ENCODE measurements at places on chromosomes 5 and 9. TPM values are rescaled to one million over a fixed set of nuclear protein-coding genes. Genes with fewer than 3 reads are reported as not detected.

Gene FBN2
- 1.00 TPM for total RNA-seq

Gene CD72
- total RNA-seq, result 0.52 TPM

Gene GLRA1
- total RNA-seq, result not detected

Gene IL4
- total RNA-seq, result not detected

Gene UBQLN1
- 83.3 TPM for total RNA-seq

Gene LIX1
- not detected for total RNA-seq

DNA sequence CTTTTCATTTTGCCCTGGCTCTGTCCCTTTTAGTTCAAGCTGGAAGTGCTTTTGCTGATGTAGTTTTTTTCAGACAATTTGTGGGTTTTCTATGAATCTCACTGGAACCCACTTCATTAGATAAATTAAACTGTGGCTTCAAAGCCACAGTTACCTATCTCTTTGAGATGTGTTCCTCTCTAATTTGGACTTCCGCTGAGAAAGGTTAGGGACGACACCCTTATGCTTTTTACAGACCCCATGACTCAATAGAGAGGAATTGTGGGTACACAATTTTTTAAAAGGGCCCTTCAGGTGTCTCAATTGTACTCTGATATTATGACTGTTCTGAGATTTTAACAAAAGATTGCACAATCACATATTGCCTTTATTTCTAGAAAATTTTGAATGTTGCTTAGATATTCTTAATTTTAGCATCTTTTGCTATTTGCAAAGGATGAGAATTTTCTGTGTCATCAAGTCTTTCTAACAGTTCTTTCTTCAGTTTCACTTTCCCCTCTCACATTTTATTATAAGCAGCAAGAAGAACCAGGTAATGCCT, 110.6 kb downstream of the GADD45G start:
- ATAC-seq, result no peak

- ATAC-seq, result peak; percentile 59
These were observed 281.5 kb downstream of the EFNA5 start for GRCh38 chr5:107389130-107389774.

GRCh38 chr9:86807367-86807976, 139.8 kb downstream of the GAS1 start:
- ATAC-seq, result no peak

GRCh38 chr9:124626276-124626675, 119.1 kb upstream of the NR5A1 start:
- no peak for ATAC-seq

GRCh38 chr5:132461569-132462070, 29.0 kb downstream of the IRF1 start:
- ATAC-seq, result no peak

GRCh38 chr5:161391724-161392123, 154.8 kb downstream of the GABRB2 start:
- ATAC-seq, result no peak

GRCh38 chr9:27634879-27635278, 61.6 kb upstream of the C9orf72 start:
- ATAC-seq, result no peak

DNA sequence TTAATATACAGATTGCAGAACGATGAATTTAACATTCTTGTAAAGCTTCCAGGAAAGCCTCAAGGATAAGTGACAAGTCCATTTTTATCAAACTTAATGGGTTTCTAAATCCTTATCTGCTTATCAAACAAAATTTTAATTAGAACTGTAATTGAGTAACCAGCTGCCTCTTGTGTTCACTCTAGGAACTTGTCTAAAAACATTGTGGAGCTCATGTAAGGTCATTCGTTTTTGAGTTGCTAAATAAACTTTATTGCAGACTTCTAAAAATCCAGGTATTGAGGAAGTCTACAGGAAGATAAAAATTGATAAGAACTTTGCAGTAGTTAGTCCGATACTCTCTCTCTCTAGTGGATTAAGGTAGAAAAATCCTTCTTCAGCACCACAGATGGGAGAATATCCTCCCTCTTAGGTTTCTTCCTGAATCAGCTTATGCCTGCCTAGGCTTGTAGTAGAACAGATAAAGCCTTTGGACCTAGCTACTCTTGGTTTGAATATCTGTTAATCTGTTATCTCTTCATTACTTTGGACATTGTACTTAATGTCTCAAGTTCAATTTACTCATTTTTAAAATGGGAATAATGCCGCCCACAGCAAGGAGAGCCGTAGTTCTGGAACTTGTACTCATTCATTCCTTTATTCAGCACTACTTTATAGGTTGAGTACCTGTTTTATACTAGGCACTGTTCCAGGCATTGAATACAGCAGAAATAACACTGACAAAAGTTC, 60.0 kb upstream of the DHFR start:
- no peak for ATAC-seq

- peak; percentile 60 for ATAC-seq
These were observed 23.4 kb downstream of the CDK20 start for GRCh38 chr9:87950765-87951488.

DNA sequence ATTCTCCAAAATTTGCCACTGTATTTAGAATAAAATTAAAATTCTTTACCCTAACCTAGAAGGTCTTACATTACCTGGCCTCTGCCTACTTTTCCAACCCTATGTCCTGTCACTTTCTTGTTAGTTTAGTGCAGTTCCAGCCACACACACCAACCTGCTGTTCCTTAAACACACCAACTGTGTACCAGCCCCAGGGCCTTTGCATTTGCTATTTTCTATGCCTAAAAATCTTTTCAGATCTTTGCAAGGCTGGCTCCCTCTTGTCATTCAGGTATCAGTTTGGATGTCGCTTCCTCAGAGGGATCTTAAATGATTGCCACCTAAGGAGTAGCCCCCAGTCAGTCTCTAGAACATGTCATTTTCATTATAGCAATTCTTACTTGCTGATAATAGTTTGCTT, 17.7 kb upstream of the NRG2 start:
- ATAC-seq, result no peak

GRCh38 chr5:82331557-82331956, 53.4 kb upstream of the RPS23 start:
- no peak for ATAC-seq

DNA sequence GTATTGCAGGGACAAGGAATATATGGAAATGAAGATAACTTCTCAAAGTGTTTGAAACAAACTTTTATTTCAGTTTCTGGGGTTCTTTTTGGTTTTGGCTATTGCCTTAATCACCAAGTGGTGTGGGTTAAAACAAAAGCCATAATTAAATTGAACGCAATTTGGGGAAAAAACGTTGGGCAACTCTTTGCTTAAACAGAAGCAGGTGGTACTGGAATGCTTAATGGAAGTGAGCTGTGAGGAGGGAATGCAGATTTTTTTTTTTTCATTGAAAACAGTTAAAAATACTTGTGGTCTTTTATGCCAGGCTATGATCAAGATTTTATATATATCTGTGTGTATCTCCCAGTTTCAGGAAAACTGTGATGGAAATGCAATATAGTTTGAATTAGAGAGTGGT, 195.7 kb upstream of the TUT7 start:
- ATAC-seq, result no peak

GRCh38 chr5:160774666-160775315, 77.2 kb downstream of the ATP10B start:
- no peak for ATAC-seq

- no peak for ATAC-seq
These were observed 10.5 kb downstream of the DNLZ start for GRCh38 chr9:136353088-136353487.

GRCh38 chr5:135461481-135462151, 9.5 kb upstream of the TIFAB start:
- no peak for ATAC-seq

GRCh38 chr5:32707418-32707997, 3.6 kb upstream of the NPR3 start:
- ATAC-seq, result no peak

DNA sequence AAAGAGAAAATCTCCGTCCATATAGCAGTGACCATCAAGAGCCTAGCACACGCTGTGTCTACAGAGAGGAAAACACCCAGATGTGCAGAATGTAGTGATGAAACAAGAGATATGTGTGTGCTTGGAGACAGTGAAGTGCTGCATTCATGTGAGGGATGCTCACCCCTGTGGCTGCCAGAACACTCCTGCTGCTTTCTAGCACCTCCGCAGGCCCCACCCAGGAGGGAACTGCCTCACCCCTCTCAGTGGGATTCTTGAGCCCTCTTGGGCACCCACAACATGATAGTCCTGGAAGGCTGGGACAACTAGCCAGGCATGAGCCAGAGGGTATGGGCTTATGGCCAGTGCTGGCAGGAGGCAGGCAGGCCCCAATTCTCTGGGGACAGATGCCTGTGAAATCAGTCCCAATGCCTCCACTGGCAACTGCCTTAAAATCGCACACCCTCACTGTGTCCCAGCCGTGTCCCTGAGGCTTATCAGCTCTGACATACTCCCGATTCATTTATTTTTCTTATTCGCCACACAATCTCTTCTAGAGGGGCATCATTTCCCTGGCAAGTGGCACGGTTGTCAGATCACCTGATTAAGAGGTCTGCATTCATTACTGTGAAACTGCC, 73.2 kb upstream of the FSTL4 start:
- no peak for ATAC-seq

- ATAC-seq, result no peak
These were observed 38.0 kb downstream of the MTMR12 start for GRCh38 chr5:32274548-32275395.

- peak; percentile 9 for ATAC-seq
These were observed 411.4 kb downstream of the MAT2B start for GRCh38 chr5:163916861-163917260.

DNA sequence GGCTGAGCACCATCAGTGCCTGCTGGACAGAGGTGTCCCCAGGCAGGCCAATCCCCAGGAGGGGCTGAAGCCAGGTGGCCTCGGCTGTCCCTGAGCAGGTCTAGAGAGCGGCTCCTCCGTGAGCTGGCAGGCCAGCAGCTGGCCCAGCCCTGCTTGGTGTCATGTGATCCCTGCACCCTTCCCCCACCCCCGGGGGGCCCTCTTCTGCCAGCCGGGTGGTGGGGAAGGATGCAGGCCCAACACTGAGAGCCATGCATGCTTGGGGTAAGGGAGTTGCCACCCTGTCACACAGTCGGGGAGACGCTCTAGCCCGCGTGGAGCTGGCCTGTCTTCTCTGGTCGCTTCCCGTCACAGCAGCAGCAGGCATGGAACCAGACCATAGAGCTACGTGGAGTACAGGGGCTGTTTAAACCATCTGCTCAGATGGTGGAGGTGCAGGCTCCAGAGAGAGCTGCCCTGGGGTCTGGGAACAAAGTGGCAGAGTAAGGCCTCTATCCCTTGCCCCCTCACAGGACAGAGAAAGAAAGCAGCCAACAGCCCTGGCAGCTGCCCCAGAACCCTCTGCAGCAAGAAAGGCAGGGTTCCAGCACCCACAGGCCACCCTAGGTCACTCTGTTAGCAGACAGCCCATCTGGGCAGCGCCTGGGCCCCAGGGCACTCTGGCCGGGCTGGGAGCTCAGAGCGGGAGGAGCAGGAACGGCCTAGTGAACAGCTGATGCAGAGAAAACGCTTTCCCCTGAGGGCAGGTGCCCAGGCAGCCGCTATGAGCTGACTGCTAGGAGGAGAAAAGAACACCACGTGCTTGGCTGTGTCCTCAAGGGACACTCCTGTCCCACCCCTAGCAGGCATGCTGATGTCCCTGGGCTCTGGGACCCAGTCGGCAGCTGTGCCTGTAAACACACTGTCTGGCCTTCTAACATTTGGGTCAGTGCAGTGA, 6.8 kb downstream of the RALGDS start:
- peak; percentile 15 for ATAC-seq

GRCh38 chr9:78601957-78602565, 305.1 kb downstream of the PSAT1 start:
- ATAC-seq, result peak; percentile 81

GRCh38 chr9:2324742-2325141, 296.8 kb upstream of the VLDLR start:
- ATAC-seq, result no peak

DNA sequence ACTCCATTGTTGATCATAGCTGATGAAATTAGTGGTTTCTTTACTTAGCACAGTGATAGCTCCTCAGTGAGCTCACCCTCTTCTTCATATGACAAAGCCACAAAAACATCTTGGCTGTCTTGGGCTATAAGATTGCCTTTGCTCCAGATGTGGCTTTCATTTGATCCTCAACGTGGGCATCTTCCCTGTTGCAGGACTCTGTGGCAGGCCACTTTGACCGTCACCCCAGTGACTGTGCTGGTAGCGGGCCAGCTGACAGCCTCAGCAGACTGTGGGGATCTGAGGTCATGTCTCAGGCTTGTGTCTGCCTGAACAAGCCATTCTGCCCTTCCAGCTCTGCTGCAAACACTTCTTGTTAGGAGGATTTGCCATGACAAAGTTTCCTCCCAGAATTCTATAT, 422.2 kb downstream of the NR2F1-AS1 start:
- ATAC-seq, result no peak

DNA sequence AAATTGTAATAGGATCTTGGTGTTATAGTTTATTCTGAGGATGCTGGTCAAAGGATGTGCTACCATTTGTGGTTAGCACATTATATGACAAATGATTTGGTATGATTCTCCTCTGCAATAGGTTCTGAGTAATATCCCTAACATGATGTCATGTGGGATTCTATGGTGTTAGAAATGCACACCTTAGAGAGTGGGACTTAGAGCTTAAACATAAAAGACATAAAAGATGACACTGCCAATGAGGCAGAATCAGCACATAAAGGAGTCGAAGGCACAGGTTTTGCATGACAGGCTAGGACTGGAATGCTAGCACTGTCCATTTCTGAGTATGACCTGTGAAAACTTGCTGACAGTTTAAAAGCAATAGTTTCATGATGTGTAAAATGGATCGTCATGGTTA, 100.4 kb downstream of the OSTF1 start:
- peak; percentile 52 for ATAC-seq

DNA sequence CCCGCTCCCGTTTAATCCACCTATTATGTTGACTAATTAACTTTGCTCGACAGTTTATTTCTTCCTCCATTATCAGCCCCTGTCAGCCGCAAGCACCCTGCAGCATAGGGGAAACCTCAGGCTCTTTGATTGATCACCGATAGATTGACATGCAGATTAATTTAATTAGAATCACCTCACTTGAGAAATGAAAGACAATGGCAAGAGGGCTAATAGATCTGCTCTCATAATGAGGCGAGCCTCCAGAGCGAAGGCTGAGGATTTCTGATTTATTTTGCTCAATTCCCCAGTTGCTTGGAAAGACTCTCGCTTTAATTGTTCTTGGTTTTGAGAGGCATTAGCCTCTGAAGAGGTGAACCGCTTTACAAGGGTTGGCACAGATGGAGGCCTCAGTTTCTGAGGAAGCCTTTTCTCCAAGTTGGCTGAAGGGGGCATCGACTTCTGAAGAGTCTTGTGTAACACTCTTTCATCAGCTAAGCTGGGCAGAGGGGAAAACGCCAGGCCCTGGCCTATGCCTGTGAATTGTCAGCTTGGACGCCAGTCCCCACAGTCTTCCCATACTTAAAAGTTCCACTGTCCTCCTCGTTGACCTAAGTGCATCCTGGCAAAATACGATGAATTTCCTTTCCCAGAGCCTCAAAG, 275.4 kb downstream of the EBF1 start:
- no peak for ATAC-seq

DNA sequence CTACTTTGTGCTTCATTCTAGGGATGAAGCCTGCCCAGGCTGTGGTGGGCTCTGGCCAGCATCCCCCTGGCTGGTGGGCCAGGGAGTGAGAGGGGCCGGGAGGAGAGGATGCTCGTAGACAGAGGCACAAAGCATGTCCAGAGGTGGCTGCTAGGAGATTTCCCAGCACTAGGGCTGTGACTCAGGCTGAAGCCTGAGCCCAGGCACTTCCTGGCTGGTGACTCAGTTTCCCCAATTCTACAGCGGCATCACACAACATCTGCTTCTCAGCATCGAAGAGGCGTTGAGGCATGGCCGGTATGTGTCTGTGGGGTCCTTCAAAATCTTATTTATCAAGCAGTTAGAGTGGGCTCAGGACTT, 55.6 kb downstream of the DUSP1 start:
- ATAC-seq, result peak; percentile 4

Data from esophagus mucosa (tissue), 1 donor.